ENCODE measurements at places on chromosomes 12 and 14. TPM values are rescaled to one million over a fixed set of nuclear protein-coding genes. Genes with fewer than 3 reads are reported as not detected.

TGM1 gene
- total RNA-seq, result 0.98 TPM

SOAT2 gene
- 0.26 TPM for total RNA-seq

TMPRSS12 gene
- total RNA-seq, result not detected

LRTM2 gene
- 0.05 TPM for total RNA-seq

SLC2A3 gene
- 7.2 TPM for total RNA-seq

OR6C65 gene
- total RNA-seq, result not detected

B4GALNT1 gene
- total RNA-seq, result 45.0 TPM

LMO3 gene
- total RNA-seq, result not detected

OSBPL8 gene
- total RNA-seq, result 11.5 TPM

SERPINA1 gene
- 2.8 TPM for total RNA-seq

TMTC1 gene
- 0.04 TPM for total RNA-seq

ADGRD1 gene
- 0.56 TPM for total RNA-seq

FAM161B gene
- total RNA-seq, result 1.8 TPM

CCDC77 gene
- 10.6 TPM for total RNA-seq

LGR5 gene
- total RNA-seq, result not detected
